ENCODE measurements at places on chromosomes 3 and 15.

GRCh38 chr3:2921903-2922302, 188.3 kb downstream of the IL5RA start:
- peak; percentile 2 for DNase-seq

GRCh38 chr3:57397175-57398026, 104.9 kb upstream of the ASB14 start:
- peak; percentile 15 for DNase-seq

DNA sequence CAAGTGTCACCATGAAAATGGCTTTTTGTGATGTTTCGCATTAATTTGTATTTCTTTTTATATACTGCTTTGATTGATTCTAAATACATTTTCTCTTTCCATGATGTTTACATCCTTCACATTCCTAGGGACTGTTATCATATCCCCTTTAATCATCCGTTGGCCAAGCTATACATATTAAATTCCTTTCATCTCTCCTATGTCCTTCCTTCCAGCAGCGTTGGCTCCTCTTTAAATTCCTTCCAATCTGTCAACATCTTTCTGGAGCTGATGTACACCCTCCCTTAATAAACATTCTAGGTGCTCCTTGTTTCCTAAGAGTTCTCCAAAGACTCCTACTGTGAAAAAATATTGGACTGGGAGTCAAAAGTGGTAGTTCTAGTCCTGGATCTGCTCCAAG, 87.8 kb downstream of the IGF2BP2 start:
- no peak for DNase-seq

- DNase-seq, result no peak
Measured at GRCh38 chr3:42057561-42058211, 33.5 kb upstream of the TRAK1 start.

DNA sequence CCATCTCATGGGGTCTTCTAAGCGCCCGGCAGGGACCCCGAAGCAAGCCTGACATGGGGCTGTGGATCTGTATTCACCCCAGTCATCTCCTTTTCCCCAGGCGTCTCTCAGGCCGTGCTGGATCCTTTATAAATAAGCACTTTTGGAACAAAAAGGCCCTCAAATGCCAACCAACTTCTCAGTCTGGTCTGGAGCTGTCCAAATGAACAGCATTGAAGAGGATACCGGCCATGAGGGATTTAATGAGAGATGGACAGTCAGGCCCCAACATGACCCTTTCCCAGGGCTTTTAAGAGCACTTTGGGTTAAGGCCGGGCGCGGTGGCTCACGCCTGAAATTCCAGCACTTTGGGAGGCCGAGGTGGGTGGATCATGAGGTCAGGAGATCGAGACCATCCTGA, 89.2 kb upstream of the SPATA12 start:
- no peak for DNase-seq

GRCh38 chr3:170809007-170809974, 60.7 kb downstream of the RPL22L1 start:
- DNase-seq, result peak; percentile 47

DNA sequence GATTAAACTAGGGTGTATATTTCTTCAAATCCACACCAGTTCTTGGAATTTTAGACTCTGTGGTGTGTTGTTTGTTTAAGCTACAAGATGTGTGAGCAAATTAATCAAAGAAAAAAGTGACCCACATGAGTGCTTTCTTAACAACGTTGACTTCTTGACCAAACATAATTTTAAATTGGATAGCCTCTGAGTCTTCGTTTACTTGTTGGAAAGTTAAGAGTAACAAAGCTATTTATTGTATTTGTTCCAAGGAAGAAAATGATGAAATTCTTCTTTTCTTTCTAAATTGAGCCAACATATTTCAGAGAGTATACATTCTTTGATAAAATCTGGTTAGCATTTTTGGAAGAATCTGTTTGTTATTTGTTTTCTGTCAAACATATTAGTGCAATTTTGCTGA, 99.9 kb upstream of the IGSF10 start:
- no peak for DNase-seq

- no peak for DNase-seq
Measured at GRCh38 chr3:29141197-29141917, 139.5 kb upstream of the RBMS3 start.

GRCh38 chr3:13882876-13883275, 3.0 kb upstream of the WNT7A start:
- no peak for DNase-seq

- DNase-seq, result no peak
Measured at GRCh38 chr3:102206511-102207031, 228.2 kb upstream of the ZPLD1 start.

DNA sequence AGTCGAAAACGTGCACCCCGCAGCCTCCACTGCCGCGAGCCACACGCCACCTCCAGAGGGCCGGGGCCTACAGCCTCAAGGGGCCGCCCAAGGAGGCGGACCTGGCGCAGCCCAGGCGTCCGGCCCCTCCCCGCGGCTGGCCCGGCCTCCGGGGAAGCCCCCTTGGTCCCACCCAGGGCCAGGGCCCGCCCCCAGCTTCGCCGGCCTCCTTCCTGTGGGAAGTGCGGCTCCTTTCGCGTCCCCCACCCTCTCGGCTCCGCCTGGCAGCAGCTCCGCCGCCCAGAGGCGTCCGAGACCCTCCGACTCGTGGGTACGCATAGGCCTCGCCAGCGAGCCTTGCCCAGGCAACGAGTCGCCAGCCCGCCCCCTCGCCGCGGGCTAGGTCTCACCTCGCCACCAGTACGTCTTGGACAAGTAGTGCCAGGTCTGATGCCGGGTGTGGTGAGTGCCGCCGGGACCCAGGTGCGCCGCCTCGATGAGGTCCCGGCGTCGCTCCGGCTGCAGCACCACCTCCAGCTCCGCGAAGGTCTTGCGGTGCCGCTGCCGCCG, 642 bp downstream of the ZBTB11 start:
- peak; percentile 91 for DNase-seq

GRCh38 chr3:11819146-11819689, 27.5 kb downstream of the TAMM41 start:
- DNase-seq, result no peak

DNA sequence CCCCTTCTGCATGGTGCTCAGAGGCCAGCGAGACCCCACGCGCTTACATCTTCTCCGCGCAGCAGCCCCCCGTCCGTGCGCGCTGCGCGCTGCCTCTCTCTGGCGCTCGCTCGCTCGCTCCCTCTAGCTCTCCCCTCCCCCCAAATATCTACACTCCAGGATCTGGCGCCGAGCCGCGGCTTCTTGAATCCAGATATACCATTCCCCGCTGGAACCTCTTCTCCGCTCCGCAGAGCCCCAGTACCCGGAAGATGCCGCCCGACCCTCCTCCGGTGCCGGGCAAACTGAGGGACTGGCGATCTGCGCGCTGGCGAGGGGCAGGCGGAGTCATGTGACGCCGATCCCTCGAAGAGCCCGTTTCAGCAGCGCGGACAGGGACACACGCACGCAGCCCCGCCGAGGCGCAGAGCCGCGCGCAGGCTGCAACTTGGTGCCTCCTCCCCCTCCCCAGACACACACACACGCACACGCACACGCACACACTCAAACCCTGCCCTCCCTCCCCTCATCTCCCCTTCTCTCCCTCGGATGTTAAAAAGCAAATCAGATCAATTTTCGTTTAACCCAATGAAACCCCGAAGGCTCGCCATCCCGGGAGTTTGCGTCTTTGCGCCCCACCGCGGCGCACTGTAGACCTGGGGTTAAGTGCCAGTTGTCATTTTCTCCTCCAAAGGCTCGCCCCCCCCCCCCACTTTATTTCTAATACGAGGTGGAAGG, at the start of gene RASGRF1:
TSS of gene RASGRF1 (minus strand) at position 294 of the 717 bp plus-strand sequence. CDS start at position 12, 282 bp downstream.
- DNase-seq, result no peak

DNA sequence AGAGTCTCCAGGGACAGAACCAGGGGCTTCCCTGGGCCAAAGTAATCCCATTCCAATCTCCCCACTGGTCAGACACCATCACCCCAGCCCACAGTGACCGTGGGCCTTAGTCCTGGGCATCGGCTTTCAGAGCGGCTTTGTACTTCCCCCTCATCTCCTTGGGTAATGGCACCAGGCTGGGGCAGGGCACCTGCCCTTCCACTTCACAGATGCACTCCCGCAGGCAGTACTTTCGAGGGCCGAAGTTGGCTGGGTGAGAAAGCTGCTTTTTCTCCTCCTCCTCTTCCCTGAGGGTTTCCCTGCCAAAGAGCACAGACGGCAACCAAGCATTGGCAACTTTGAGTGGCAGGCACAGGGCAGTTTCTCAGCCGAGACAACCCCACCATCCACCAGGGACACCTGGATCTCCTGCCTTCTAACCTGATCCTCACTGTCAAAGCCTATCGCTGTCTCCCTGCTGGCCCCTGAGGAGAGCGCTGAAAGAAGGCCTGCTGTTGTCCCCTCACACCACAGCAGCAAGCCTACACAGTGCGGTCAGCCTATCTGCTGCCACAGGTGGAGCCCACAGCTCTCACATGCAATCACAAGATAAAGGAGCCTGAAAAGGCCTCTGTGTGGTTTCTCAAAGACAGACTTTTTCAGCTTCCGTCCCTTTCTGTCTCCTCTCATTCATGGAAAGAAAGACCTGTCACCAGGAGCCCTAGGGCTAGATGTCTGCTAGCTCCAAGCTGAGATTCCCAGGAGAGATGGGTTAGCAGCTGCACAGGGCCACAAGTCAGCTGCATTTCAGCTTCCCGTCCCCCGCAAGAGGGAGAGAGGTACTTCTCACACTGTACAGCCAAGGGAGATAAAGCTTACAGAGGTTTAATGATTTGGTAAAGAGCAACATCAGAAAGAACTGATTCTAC, 12.5 kb downstream of the MRPS25 start:
- DNase-seq, result no peak

DNA sequence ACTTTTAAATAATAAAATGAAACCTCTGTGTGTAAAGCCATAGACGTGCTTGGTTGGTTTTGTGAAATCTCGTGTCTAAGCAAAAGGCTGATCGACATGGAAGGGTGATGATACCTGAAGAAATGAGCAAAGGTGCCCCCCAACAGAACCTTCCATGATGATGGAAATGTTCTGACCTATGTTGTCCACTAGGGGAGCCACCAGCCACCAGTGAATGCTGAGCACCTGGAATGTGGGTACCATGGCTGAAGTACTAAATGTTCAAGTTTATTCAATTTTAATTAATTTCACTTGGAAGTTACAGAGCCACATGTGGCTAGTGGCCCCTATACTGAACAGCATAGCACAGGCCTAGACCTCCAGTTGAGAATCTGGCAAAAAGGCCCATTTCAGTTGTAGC, 158.8 kb downstream of the POLR2M start:
- no peak for DNase-seq

DNA sequence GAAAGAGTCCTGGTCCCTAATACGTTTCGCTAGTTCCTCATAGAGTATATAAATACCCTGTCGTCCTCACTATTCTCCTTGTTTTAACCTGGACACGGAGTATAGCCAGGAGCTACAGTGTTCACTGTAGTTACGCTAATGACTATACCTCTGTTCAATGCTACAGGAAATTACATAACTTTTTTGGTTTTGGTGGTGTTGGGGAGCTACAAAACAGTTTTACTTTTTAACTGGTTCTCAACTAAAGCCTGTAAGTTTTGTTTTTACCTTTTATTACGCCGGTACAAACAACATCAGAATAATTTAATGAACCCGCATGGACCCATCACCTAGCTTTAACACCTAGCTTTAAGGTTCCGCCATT, 1.5 kb downstream of the LMLN start:
- DNase-seq, result no peak
